ENCODE measurements at places on chromosomes 3 and 15. TPM values are rescaled to one million over a fixed set of nuclear protein-coding genes. Genes with fewer than 3 reads are reported as not detected.

- DNase-seq, result no peak
Observed at GRCh38 chr3:41653571-41654239, 308.2 kb downstream of the ULK4 start.

PCOLCE2 gene
- total RNA-seq, result not detected

- DNase-seq, result no peak
Observed at GRCh38 chr3:46734773-46735172, 17.1 kb upstream of the PRSS50 start.

DNA sequence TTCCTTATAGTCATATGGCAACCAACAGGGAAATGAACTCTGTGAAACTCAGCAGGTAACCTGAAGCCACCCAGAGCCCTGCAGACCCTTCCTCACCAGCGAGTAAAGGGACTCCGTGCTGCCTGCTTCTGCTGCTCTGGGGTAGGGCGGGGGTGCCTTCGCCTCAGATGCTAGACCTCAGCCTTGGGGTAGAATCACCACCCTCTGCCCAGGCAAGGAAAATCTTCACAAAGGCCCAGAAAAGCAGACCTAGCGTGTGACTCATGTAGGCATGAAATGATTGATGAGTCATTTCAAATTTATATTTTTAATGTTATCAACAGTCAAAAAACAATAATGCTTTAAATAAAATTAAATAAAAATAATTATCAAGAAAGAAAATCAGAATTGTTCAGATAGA, 6.6 kb downstream of the STIMATE start:
- DNase-seq, result no peak

GRCh38 chr15:74839526-74840395, 3.2 kb downstream of the ULK3 start:
- no peak for DNase-seq

WWTR1 gene
- total RNA-seq, result 0.11 TPM

DNA sequence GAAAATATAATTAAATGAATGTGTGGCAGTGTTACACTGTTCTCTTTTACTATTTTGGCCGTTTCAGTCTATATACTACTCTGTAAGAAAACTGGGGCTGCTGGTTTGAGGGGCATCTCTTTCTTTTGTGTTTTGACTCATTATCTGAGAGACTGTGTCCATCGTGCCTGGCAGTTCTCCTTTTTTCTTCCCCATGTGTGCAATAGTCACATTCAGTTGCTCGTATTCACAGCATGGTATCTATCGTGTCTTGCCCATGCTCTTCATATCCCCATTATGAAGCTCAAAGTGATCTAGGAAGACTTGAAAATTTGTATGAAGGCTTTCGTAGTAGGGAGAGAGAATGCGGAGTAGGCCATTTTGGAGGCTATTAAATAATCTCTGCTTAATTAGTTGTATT, 29.8 kb upstream of the FAH start:
- no peak for DNase-seq

- no peak for DNase-seq
Observed at GRCh38 chr3:134330883-134331810, 43.1 kb downstream of the AMOTL2 start.

- DNase-seq, result no peak
Observed at GRCh38 chr3:108283989-108284388, 12.4 kb upstream of the HHLA2 start.

SCG5 gene
- not detected for total RNA-seq

P3H2 gene
- total RNA-seq, result not detected
